ENCODE measurements at places on chromosomes 4 and X.

- no peak for DNase-seq
Measured at GRCh38 chrX:53065104-53065503, 16.5 kb downstream of the GPR173 start.

GRCh38 chrX:154019061-154019621 lies 561 bp downstream of the IRAK1 start:
- DNase-seq, result no peak

DNA sequence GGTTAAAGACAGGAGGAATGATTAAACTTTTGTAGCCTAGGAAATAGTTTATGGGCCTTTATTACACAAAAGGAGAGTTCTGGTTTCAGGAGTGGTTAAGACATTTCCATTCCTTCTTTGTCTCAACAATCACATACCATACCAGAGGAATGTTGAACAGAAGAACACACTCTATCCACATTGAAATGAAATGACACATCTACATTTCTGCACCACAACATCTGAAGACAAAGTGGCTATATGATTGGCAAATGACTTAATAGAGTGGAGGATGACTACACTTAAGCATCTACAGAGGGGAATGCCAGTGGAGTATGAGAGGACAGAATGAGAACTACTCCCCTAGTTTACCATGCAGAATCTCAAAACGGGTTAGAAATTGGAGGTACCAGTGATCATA lies 8.0 kb downstream of the CYP2U1 start:
- peak; percentile 57 for DNase-seq

DNA sequence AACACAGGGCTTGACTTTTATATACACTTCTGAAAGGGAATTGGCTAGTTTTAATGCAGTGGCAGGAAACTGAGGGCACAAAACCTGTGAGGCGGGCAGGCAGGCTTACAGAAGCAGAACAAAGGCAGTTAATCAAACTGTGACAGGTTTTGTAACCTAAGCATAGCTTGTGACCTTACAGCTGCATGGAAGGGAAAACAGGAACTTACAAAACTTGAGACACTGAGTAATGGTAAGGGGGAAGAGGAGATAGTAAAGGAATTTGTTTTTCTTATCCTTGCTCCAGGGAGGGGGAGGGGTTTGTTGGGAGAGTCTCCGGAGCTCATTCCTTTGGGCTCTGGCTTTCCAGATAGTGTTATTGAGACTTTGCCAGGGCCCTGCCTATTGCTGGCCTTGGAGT lies 55.6 kb downstream of the SLITRK4 start:
- no peak for DNase-seq

DNA sequence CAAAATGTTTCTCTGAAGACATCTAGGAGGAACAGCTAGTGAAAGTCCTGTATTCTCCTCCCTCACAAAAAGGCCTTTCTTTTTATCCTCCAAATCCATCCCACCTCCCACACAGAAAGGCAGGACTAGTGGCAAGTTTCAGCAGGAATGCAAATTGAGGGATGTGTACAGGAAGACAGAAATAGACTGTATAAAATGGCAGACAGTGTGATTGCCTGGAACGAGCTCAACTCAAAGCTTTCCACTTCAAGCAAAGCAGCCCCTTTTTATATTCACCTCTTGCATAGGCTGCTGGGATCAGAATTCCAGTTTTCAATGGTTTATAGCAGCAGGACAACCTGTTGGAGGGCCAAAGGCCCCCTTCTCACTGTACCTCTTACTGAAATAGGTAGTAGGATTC lies 57.5 kb downstream of the DCX start:
- DNase-seq, result no peak

- no peak for DNase-seq
Measured at GRCh38 chr4:173565281-173565680, 35.3 kb upstream of the HAND2 start.

GRCh38 chr4:88630756-88631155 lies 38.5 kb downstream of the HERC3 start:
- peak; percentile 84 for DNase-seq

GRCh38 chr4:581181-581580 lies 5.1 kb upstream of the TMEM271 start:
- DNase-seq, result no peak

DNA sequence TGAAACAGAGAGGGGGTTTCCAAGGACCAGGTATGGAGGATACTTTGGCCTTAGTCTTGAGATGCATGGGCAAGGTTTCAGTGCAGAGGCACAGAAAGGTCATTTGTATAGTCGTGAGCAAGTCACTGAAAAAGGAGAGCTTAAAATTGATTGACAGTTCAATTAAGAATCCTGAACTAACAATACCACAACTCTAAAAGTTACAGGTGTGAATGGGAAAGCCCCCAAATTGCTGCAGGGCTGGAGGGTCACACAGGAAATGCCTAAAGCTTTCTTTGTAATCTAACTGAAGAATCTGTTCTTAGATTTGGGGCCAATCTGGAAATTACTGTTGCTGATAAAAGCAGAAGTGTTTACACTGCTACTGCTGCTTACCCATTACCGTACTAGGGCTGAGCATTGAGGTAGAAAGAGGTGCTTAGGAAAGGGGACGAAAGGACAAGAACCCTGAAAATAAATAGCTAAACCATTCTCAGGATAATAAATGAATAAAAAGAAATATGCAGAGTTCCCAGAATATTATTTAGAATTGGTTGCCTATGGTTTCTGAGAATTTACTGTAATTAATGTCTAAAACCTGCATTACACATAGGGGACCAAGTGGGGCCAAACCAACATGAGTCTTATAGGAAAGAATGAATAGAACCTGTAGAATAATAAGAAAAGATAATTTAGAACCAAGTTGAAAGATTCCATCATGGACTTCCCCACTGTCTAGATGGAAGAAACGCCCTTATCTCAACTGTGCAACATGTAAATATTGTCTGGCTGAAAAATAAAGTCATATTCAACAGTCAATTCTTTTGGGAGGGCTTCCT lies 91.9 kb upstream of the PPP1R2C start:
- DNase-seq, result no peak

DNA sequence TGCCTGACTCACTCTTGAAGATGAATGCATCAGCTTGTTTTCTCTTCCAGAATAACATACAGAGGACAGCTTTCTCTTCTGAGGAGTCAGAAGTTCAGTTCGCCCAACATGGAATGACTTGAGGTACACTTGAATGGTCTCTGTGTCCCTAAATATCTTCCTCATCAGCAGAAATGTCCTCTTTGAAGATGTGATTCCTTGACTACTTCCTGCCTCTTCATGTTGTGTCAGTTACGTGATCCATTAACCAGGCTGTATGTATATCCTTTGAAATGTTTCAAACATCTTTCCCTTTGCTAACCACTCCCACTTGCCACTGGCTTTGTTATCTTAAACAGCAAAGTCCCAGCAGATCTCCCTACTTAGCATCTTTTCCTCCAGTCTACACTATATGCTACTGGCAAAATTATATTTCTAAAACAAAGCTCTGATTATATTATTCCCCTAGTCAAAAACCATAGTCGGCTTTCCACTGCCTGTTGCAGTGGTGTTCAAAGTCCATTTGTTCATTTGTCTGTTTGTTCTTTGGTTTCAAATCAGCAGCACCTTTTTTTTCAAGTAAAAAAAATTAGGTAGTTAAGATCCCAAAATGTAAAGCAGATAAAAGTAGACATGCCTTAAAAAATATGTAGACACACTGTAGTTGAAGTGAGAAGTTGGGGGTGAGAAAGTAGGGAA lies 82.1 kb upstream of the PAK3 start:
- DNase-seq, result no peak

GRCh38 chr4:25320773-25321172 lies 8.2 kb downstream of the ZCCHC4 start:
- peak; percentile 96 for DNase-seq

DNA sequence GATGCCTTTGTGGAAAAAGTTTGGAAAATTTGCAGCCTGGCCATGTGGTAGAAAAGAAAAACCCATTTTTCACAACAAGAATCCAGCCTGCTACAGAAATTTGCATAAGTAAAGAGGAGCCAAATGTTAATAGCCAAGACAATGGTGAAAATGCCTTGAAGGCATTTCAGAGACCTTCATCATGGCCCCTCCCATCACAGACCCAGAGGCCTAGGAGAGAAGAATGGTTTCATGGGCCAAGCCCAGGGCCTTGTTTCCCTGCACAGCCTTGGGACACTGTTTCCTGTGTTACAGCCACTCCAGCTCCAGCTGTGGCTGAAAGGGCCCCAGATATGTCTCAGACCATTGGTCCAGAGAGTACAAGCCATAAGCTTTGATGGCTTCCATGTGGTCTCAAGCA lies 101.4 kb upstream of the LINC00632 start:
- no peak for DNase-seq

- DNase-seq, result no peak
Measured at GRCh38 chr4:151721466-151721865, 39.3 kb downstream of the GATB start.

GRCh38 chr4:168408620-168409019 lies 71.7 kb downstream of the DDX60L start:
- peak; percentile 93 for DNase-seq

DNA sequence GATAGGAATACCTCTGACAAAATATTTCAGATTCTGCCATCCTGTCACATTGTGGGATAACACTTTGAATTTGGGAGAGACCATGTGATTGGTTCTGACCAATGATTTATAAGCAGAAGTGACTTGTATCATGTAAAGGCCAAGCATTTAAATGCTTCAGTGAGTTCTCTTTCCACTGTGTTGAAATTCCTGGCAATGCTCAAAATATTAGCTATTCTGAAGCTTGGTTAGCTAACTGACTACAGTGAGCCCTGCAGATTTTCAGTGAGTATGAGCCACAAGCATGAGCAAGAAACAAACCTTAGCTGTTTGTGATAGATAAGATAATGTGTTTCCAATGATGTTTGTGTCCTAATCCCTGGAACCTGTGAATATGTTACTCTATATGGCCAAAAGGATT lies 562.8 kb upstream of the AADAT start:
- DNase-seq, result peak; percentile 32

DNA sequence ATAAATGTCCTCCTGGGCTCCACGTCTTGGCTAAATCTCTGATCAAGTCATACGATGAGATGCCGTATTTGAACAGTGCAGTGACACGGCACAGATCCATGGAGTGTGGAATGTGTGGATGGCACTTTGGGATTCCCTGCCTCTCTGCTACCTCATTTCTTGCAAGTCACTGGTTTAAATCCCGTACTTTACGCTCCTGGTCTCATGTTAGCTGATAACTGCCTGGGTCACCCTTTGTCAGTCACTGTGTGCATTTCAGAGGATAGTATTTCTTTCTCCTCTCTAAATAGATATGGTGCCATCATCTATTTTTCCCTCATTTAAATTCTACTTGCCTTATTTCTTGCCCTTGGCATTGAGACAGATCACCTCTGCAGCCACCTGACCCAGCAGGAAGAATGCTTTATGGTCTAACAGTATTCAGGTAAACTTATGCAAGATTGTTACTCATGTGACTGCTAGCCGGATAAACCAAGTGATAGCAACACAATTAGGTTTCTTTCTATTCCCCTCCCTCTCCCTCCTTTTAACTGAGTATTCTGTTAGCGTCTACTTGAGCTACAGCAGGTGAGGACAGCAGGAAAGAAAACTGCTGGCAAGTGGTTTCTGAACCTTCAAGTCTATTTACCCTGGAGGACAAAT lies 2.8 kb downstream of the EGF start:
- no peak for DNase-seq

DNA sequence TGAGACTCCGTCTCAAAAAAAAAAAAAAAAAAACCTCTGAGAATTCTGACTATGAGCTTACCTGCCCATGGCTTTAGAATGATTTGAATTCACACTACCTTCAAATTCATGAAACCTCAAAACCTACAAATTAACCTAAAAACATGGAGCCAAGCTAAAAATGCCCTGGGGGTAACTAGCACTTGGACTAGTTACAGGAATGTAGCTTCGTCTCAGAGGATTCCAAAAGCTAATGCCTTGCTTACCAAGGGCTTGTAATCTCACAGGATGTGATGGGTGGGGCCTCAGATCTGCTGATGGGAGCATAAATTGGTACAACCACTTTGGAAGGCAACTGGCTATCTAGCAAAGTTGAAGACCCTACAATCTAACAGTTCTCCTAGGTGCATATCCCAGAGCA lies 79.4 kb upstream of the SPRY1 start:
- no peak for DNase-seq

DNA sequence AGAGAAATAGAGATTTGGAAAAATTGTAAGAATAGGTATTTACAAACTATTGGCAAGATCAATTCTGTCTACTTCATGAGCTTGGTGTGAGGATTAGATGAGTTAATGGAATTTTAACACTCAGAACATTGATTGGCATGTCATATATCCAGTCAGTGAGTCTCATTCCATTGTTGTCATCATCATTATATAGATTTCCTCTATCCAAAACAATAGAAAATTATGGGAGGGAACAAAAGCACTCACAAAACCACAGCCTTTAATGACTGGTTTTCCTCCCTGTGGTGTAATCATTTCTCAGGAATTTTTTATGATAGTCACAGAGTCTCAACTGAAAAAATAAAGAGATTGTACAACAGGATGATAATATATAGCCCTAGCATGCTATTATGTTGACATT lies 21.1 kb downstream of the KLHL5 start:
- peak; percentile 28 for DNase-seq

DNA sequence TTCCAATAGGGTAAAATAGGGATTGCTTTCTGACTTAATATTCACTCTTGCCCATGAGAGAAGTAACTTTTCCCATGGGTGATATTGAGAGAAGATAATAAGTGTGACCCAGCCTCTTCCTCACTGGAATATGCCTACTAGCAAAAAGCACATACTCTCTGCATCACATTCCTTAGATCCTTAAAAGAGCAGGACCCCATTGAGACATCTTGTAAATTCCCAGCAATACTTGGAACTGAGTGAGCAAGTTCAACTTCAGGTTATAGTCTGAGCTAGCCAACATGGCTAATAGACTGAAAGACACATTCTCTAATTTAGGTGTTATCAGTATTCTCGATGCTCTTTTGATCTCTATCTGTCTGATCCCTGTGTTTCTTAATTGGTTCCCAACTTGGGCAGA lies 1372.3 kb downstream of the STIM2 start:
- DNase-seq, result no peak

- peak; percentile 52 for DNase-seq
Measured at GRCh38 chrX:41722816-41723618, 964 bp upstream of the GPR82 start.

- DNase-seq, result no peak
Measured at GRCh38 chr4:75679876-75680575, 6.8 kb upstream of the G3BP2 start.

GRCh38 chr4:137559801-137560200 lies 27.5 kb upstream of the PCDH18 start:
- no peak for DNase-seq

DNA sequence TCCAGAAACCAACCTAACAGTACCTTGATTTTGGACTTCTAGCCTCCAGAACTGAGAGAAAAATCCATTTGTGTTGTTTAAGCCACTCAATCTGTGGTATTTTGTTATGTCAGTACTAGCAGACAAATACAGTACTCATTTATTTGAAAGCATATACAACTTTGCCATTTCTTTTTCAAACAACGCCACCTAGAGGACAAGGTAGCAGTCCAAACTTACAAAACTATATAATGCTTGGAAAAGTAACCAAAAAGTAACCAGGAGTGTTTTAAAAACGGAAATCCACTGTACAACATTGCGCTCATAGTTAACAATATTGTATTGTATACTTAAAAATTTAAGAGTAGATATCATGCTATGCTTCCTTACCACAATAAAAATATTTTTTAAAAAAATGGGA lies 37.0 kb upstream of the FGF13 start:
- DNase-seq, result peak; percentile 38
